Hepatocyte (in vitro differentiated cells): ENCODE measurements at places on chromosomes 3 and 15. TPM values are rescaled to one million over a fixed set of nuclear protein-coding genes. Genes with fewer than 3 reads are reported as not detected.

- no peak for DNase-seq
Measured at GRCh38 chr3:130948001-130948773, 54.3 kb downstream of the ATP2C1 start.

DNA sequence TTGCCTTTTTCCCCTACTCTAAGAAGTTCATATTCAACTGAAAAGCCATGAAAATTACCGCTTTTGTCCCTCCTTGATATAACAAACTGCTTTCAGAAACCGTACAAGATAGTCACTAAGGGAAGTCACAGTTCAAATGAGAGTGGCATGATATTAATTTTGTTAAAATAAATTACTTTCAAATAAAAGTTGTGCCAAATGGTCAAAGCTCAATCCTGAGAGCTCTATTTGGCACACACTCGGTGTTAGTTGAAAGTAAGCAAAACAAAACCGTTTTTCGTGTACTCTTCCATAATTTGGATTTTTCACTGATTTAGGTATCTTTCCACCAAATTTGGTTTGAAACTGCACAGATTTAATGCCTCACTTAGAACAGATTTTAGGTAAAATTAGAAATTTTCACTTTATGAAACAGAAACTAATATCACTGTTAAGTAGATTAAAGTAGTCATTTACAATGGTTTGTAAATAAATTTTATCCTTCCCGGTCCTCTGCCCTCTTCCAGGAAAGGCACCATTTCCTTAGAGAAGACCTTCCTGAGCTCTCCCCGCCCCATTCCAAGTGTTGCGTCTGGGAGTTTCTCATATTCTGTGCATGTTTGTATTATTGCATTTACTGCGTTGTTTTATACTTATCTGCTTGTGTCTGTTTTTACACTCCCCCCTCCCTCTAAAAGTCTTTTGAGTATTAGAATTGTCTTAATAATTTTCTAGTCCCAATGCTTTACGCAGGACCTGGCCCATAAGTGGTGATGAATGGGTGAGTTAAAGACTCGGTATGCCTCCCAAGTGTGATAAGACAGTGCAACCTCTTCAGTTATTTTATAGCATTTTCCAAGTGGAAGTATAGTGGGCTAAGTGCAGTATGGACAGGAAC lies 853 bp downstream of the TCAIM start:
- peak; percentile 19 for DNase-seq

The SAMD7 gene
- not detected in 2 replicates for total RNA-seq

DNA sequence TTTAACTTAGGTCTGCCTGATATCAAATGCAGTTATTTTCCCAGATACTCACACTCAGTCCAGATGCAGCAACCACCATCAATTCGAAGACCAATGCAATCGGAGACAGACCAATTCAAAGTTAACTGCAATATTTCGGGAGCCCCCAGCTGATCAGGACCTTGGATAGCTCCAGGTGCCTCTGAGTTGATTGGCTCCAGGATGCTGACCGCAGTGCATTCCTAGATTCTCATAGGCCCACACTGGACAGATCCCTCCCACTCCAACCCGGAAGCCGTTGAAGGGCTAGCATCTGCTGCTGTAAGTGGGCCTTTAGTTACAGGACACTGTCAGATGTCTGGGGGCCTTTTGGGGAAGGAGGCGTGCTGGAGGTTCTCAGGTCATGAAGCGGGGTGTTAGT lies 89.5 kb upstream of the ATP2B2 start:
- DNase-seq = peak; percentile 81

GRCh38 chr15:59691194-59691805 lies 2.2 kb upstream of the BNIP2 start:
- peak; percentile 63 for DNase-seq
